CD4-positive, alpha-beta T cell (primary cell): ENCODE measurements at places on chromosomes 11 and 22. TPM values are rescaled to one million over a fixed set of nuclear protein-coding genes. Genes with fewer than 3 reads are reported as not detected.

VPREB1 gene
- total RNA-seq, result not detected

SCT gene
- not detected for total RNA-seq

DNA sequence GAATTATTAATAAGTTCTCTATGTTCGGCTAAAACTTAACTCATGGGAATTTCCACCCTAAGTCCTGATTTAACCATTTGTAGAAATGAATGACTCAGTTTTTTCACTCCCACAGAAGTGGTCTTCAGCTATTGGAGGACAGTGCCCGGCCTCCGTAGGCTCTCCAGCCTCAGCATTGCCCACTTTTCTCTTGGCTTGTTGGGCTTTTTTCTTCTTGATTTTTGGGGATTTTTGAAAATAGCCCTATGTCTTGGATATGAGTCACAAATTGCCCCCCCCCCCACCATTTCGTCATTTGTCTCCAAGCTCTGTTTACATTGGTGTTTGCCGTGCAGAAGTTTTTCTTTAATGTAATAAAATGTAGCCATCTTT, 66.7 kb downstream of the PACS1 start:
- peak; percentile 37 for DNase-seq

- no peak for DNase-seq
Measured at GRCh38 chr22:27097506-27097905, 440.1 kb downstream of the MIAT start.

DNA sequence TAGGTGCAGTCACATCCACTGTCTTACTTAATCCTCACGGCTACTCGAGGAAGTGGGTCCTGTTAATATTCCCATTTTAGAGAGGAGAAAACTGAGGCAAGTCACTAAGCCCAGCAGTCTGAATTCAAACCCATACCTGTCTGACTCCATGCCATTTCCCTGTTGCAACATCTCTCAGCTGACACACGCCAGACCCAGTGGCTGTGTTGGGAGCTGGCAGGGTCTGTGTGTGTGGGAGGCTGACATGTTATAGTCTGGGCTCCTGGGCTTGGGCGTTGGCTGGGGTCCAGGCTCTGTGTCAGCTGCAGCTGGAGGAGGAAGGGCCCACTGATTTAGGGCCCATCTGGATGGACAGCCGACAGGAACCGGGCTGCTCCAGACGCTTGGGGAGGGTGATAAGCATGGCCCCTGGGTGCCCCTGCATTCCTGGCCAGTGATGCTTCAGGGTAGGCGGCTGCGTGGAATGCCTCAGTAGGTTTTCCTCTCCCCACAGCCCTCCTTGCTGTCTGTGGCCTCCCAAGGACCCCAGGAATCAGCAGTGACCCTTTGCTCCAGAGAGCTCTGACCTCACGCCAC, 562.5 kb downstream of the MN1 start:
- no peak for DNase-seq

- peak; percentile 22 for DNase-seq
Measured at GRCh38 chr22:26172389-26172990, 3.2 kb downstream of the SEZ6L start.

- no peak for DNase-seq
Measured at GRCh38 chr22:36910461-36910860, 3.0 kb upstream of the CSF2RB start.

PLAAT4 gene
- total RNA-seq, result 80.4 TPM

KRTAP5-1 gene
- total RNA-seq, result not detected

DNA sequence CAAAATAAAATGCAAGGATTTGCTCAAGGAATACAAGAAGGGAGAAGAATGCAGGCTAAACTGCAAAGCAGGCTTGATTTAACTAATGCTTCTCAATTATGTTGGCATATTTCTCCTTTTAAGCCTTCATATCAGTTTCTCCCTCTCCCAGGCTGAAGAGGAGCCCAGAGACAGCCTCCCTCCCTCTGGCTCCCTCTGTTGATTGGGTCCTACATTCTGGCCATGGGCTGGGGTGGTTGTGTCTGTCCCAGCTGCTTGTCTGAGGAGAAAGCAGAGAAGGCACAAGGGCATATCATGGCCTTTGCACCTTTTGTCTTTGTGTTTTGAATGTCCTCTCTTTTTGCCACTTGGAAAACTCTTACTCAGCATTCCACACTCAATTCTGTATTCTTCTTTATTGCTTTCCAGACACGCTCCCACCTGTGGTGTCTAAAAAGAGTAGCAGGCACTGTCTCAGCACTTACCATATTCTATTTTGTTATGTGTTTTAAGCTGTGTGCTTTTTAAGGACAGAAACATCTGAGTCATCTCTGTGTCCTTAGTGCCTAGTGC, 77.4 kb downstream of the INSC start:
- no peak for DNase-seq

DNA sequence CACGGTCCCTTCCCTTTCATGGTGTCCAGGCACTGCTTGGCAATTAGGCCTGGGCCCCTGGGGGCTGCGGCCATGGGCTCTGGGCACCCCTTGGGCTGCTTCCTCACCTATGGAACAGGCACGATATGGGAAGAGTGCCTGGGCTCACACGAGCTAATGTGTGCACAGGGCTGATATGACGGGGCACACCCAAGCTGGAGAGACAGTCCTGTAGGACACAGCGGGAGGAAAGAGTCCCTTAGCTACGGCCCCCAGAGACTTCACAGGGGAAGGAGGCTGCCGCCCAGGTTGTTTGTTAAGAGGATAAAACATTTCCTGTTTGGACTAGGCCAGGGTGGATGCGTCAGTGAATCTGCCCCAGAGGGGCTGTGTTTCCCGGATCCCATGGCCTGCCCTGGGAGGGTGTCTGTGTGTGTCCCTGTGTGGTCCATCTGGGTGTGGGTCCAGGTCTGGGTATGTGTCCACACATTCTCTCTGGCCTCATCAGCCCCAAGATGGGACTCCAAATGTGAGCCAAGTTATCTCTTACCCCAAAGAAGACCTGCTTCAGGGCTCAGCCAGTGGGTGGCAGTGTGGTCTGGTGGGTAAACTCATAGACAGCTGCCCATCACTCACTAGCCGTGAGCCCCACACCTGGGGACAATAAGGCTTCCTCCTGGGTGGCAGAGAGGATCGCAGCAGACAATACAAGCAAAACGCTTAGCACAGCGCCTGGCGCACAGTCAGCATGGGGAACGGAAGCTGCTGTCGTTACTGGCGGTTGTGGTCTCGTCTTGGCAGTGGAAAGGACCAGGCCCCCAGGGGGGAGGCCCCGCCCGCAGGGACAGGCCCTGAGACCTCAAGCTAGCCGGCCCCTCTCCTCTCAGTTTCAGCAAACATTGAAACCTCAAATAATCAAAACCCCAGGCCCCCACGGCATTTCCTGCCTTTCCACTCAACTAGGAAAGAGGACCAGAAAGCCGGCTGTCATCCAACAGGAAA, 3.2 kb upstream of the EMID1 start:
- DNase-seq, result peak; percentile 33

DNA sequence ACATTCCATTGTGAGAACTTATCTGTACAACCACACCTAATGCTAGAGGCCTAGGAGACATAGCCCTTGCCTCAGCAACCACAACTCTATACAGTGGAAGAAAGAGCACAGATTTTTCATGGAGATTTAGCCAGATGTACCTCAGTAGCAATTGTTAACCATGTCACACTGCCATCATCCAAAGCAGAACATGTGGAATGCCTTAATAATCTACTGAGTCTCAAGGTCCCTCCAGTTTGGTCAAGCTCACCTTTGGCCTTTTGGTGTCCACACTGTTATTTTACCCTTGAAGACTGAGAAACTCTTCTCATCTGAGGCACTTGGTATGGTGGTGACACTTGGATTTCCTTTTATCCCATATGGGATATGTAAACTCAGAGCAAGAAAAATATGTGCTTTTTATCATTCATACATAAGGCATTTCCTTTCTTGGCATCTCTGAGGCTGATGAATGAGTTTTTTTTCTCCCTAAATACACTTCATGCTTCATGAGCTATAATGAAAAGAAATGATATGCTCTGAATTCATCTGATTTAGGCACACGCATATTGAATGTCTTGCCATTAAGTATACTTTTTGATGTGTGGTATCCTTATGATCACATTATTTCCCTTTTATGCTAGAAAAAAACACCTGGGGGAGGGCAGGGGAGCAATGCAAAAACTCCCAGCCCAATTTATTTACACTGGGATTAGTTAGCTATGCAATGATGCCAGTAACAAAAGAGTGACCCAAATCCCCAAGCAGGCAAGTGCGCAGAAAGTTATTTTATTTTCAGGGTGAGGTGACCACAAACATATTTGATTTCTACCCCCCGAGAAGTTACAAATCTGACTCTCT, 63.3 kb upstream of the ME3 start:
- DNase-seq, result no peak

ANGPTL5 gene
- total RNA-seq, result not detected

FANCF gene
- 7.2 TPM for total RNA-seq

- no peak for DNase-seq
Measured at GRCh38 chr11:78961937-78962701, 387.5 kb upstream of the NARS2 start.

TESMIN gene
- 3.7 TPM for total RNA-seq

DNA sequence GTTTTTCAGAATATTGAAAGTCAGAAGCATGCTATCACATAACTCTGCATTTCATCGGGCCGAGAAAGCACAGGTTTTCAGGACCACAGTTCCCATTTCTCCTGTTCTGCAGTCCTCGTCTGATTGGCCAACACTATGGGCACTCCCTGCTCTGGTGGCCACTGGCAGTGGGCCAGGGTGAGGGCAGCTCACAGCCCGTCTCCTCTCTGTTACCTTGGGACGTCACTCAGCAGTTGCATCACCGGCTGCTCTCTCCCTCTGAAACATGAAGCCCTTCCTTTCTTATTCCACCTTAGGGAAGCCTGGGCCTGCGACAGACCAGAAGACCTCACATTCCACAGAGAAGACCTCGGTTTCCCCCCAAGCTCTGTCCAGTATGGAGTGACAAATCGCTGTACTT, 11.4 kb upstream of the MICAL3 start:
- no peak for DNase-seq

- DNase-seq, result no peak
Measured at GRCh38 chr22:42869888-42870480, 12.9 kb upstream of the ARFGAP3 start.

DMC1 gene
- total RNA-seq, result 0.52 TPM

DNA sequence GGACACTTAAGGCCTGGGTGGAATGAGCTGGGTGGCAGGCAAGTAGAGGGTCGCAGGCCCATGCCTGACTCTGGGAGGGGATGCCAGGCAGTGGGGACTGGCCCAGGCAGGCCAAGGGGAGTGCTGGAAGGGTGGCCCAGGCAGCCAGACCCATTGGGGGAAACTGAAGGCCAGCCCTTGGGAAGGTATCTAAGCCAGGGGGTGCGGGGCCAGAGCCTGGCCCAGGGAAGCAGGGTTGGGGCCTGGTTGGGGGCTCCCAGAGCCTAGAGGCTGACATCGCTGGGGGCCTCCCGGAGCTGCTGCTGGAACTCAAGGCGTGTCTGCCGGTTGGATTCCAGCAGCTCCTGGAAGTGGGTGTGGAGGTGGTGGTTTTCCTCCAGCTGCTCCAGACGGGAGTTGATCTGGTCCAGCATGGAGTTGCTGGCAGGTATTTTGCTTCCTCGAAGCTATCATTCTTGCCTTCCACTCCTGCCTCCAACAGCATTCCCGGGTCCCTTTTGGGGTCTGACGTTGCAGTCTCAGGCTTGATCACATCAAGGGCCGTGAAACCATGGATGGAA, 35.3 kb upstream of the XBP1 start:
- DNase-seq, result no peak

- DNase-seq, result no peak
Measured at GRCh38 chr22:27810609-27811151, 9.1 kb upstream of the MN1 start.

GRCh38 chr22:49014227-49015201, 813.2 kb downstream of the BRD1 start:
- no peak for DNase-seq

GRCh38 chr22:35987487-35987886, 41.1 kb downstream of the RBFOX2 start:
- no peak for DNase-seq

DNA sequence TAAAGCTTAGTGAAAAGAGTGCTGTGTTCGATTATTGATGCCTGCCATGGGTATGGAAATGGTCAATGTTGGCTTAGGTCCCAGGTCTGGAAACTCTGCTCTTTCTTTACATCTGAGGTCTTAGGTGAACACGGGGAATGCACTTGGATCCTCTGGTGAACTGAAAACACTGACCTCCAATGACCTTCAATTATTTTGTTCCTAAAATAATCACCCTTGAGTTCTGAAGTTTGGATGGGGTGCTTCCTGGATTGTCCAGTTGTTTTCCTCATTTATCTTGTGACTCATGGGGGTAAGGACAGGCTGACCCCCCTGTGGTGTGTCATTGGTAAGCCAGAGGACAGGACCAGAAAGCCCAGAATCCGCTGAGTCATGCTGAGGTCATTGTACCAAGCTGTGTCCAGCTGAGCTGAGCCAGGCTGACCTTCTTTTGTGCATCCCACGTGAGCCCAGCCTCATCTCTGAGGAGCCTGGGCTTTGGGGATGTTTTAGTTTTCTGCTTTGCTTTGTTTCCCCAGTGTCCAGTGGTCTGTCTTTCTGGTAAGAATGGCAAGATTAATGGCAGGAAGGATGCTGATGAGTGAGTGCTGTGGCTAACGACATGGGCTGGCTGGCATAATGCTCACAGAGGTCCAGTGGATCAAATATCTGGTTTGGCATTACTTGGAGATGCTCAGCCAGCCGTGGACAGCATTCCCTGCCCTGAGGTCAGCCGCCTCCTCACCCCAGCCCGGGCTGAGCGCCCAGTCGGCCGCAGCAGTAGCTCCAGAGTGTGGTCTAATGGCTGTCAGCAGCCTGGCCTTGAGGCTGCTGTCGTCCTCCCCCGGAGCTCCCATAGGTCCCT, 35.6 kb downstream of the AMPD3 start:
- peak; percentile 40 for DNase-seq

DNA sequence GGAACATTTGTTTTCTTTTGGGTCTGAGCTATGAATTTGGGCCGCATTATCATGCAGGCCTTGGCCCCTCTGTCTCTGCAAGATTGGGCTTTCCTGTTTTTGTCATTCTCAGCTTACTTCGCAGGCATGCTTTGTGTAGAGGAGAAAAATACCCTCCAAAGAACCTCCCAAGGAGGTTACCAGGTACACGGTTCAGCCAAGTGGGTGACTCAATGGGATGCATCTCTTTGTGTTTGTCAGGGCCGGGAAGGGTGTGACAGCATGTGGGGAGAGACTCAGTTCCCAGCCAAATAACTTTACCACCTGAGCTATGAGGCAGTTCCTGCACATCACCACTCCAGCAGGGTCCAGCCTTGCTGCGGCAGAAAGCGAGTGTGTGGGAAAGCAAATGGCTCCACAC, 47.8 kb upstream of the CLDN5 start:
- DNase-seq, result no peak

MEI1 gene
- total RNA-seq, result 81.0 TPM

GRCh38 chr11:92130421-92130831, 94.2 kb upstream of the FAT3 start:
- no peak for DNase-seq

DNA sequence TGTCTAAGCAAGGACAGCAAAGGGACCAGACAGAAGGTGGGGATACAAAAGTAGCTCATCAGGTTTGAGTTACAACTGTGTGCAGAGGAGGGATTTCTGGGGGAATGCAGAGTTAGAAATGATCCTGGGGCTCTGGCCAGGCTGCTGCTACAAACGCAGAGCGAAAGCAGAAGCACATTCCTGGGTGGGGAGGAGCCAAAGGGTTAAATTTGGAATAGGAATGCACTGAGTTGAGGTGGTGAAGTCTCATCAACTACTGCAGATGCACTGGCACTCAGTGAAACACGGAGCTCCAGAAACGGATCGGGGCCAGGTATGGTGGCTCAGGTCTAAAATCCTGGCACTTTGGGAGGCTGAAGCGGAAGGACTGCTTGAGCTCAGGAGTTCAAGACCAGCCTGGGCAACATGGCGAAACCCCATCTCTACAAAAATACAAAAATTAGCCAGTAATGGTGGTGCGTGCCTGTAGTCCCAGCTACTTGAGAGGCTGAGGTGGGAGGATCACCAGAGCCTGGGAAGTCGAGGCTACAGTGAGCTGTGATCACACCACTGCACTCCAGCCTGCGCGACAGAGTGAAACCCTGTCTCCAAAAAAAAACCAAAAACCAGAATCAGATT, 3.2 kb downstream of the CHKA start:
- DNase-seq, result no peak
